ENCODE measurements at places on chromosomes 1 and 21.

GRCh38 chr1:46456411-46456963 is 33.1 kb upstream of the DMBX1 start:
- no peak for DNase-seq

- DNase-seq: peak; percentile 57
Observed at GRCh38 chr21:32921632-32922230, 104.0 kb upstream of the OLIG2 start.

GRCh38 chr1:219442611-219443061 is 170.3 kb downstream of the ZC3H11B start:
- DNase-seq: no peak

GRCh38 chr1:228996281-228996680 is 261.0 kb downstream of the RHOU start:
- no peak for DNase-seq

GRCh38 chr1:60920561-60920960 is 161.8 kb upstream of the NFIA start:
- DNase-seq: no peak

GRCh38 chr1:82225421-82226185 is 424.9 kb downstream of the ADGRL2 start:
- peak; percentile 66 for DNase-seq

- peak; percentile 89 for DNase-seq
Observed at GRCh38 chr1:66764994-66765578, 12.8 kb downstream of the DYNLT5 start.

- DNase-seq: peak; percentile 71
Observed at GRCh38 chr1:42380586-42381279, at the start of gene RIMKLA. Gene RIMKLA, plus strand, starts transcription at chr1:42380792. Its CDS starts 143 bp downstream, at chr1:42380935.

DNA sequence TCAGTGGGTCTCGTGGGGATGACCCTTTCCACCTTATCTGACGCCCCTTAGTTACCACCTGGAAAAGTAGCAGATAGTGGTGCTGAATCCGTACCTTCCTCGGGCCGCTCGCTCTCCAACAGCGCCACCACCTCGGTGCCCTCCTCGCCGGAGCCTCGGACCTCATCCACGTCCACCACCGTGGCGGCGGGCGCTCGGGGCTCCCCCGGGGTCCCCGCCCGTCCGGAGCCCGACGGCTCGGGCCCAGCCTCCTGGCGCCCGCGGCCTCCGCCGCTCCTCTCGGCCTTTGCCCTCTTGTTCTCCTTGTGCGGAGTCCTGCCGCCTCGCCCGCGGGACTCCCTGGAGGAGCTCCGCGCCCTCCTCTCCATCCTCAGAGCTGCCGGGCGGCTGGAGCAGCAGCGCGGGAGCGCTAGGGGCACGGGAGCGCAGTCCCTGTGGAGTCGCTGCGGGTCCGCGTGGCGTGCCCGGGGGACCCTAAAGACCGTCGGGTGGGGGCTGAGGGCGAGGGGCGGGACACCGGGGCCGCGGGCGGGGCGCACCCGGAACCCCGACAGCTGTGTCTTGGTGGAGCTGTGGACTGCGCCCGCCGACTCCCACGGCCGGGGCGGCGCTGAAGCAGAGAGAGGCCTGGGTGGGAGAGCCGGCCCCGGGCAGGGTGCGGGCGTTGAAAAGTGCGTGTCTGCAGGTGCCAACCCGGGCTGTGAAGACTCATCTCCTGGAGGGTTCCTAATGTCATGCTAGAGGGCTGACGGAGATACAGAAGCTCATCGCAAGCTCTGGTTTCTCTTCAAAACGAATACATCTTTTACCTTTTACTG is at the start of gene NPHS2:
Gene NPHS2, minus strand, starts transcription at position 452 of the 818 bp plus-strand sequence. Its CDS starts 84 bp downstream, at position 368.
- DNase-seq: no peak

DNA sequence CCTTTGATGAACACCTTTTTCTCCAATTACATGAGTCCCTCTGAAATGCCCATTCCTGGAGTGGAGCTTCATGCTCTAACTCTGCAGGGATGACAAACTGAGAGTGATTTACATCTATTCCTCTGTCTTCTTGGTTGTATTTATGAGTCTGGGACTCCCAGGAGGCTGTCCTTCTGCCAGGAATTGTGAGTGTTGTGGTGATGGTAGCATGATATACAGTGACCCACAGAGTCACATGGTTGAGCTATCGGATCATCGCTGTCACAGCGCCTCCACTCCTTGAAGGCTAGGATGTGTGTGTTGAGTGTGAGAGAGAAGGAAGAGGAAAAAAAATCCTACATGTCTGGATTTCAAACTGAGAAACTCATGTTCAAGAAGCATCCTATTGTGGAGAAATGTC is 163.4 kb upstream of the CACNA1E start:
- DNase-seq: no peak

DNA sequence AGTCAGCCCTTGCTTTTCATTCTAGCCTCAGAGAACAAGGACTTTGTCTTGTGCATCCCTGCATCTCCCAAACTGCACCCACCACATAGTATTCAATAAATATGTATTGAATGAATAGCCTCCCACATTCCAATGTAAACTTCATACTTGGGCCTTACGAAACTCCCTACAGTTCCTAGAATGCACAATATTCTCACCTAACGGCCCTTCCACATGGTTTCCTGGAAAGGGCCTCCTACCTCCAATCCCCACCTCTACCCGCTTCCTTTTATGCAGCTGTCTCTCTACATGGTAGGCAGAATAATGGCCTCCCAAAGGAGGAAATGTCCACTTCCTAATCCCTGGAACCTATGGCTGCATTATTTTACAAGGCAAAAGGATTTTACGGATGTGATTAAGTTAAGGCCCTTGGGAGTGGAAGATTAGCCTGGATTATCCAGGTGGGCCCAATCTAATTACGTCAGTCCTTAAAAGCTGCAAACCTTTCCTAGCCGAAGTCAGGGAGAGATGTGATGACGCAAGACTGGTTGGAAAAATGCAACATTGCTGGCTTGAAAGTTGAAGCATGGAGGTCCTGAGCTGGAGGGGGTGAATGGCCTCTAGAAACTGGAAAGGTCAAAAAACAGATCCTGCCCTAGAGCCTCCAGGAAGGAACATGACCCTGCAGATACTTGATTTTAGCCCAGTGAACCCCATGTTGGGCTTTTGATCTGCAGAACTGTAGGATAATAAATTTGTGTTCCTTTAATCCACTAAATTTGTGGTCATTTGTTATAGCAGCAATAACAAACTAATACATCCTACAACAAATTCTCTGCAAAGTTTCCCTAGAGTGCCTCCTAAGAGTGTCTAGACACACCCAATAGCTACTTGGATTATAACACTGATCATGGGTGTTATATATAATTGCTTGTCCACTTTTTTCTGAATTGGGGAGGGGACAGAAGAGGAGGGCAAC is 5.2 kb upstream of the PIK3C2B start:
- no peak for DNase-seq

DNA sequence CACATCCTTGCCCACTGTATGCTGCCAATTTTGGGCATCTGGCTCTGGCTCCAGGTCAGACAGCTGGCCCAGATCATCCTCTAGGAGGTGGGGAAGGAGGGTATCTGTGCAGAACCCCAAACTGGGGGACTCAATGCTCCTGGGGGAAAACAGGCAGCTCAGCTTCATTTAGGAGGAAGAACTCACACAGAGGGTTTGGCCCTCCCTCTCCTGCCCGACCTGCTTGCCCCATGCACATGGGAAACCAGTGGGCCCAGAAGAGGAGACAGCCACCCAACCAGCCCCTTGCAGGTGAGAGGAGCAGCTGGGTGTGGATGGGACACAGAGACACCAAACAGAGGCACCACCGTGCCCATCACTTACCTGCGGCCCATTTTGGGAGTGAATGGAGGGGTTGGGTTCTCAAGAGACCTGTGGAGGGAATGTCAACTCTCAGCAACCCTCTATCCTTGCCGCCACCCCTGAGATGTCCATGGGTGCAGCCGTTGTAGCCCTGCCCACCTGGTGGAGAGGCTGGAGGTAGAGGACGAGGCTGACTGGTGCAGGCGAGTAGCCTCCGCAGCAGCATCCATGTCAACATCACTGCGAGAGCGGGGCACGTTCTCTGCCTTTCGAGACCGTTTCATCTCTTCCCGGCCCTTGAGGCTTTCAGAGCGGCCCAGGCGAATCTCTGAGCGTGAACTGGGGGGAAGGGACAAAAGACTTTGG is 27.5 kb downstream of the LRRC71 start:
- DNase-seq: no peak

DNA sequence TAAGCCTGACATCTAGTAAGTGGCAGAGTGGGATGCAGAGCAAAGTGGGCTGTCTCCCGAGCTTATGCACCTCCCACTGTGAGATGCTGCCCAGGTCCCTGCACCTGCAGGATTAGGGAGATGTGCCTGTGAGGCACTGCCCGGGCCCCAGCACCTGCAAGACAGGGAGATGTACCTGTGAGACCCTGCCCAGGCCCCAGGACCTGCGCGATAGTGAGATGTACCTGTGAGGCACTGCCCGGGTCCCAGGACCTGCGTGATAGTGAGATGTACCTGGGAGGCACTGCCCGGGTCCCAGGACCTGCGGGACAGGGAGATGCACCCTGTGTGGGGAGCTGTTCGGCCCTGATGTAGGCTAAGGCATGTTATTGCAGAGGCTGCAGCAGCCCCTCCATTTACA is 622.8 kb downstream of the PTPRU start:
- no peak for DNase-seq

DNA sequence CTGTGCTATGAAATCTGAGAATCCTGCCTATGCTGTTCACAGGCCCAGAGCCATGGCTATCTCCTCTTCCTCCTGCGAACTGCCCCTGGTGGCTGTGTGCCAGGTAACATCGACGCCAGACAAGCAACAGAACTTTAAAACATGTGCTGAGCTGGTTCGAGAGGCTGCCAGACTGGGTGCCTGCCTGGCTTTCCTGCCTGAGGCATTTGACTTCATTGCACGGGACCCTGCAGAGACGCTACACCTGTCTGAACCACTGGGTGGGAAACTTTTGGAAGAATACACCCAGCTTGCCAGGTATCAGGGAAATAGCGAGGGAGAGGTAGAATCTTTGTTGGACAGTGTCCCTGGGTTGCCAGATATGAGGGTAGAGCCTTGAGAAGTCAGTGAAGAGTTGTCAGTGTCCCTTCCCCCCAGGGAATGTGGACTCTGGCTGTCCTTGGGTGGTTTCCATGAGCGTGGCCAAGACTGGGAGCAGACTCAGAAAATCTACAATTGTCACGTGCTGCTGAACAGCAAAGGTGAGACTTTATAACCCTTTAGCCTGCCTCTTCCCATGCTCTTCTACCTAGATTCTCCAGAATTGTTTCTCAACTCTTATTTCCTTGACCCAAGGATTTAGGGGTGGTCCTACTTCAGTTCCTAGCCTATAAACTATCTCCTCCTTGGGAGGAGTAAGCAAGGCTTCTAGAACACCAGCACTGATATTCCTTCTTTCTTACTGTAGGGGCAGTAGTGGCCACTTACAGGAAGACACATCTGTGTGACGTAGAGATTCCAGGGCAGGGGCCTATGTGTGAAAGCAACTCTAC is 1.4 kb downstream of the NIT1 start:
- peak; percentile 89 for DNase-seq

GRCh38 chr1:112721966-112722524 is 6.9 kb upstream of the PPM1J start:
- DNase-seq: no peak

DNA sequence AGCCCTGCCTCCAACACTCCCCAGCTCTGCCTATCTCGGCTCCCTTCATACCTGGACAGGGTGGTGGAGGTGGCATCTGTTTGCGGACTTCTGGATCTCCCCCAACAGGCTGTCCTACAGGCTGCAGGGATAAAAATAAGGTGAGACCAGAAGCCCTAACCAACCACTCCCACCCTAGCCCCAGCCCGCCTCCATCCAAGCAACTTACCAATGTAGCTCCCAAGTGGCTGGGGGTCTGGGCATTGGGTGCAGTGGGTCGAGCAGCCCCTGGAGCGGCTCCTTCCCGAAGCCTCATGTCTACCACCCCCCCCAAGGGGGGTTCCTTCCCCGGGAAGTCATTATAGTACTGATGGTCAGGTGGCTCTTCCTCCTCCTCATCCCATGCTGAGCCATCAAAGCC is 4.4 kb downstream of the SHC1 start:
- no peak for DNase-seq

- no peak for DNase-seq
Observed at GRCh38 chr1:119898981-119899720, 2.8 kb upstream of the ADAM30 start.

DNA sequence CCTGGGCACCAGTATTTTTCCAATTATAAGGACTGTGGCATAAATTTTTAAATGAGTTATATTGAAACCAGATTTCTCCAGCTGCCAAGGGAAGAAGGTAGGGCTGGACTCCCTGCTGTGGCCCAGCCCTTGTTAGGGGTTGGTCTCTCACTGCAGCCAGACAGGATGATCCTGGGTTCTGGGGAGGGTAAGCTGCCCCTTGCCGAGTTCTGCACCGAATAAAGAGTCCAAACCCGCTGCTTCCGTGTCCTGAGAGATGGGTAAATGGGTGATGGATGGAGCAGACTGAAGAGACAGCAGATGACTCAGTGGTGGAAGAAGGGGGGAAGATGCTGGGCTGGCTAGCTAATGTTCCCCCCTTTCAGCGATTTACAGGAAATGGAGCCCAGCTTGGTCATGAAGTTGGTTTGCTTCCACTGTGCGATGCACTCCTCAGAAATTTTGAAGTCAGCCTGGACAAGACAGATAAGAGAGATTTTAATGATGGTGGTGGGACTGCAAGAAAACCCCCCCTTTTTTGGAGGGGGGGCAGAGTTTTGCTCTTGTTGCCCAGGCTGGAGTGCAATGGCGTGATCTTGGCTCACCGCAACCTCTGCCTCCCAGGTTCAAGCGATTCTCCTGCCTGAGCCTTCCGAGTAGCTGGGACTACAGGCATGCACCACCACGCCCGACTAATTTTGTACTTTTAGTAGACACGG is 41.4 kb downstream of the YARS1 start:
- DNase-seq: peak; percentile 67

GRCh38 chr21:36310016-36310415 is 10.0 kb upstream of the MORC3 start:
- DNase-seq: no peak

- DNase-seq: no peak
Observed at GRCh38 chr1:207813946-207814345, 62.1 kb downstream of the CD46 start.

- DNase-seq: no peak
Observed at GRCh38 chr1:112975336-112975735, 19.3 kb upstream of the SLC16A1 start.

- peak; percentile 92 for DNase-seq
Observed at GRCh38 chr1:185170291-185170848, 13.4 kb downstream of the SWT1 start.

GRCh38 chr1:154859151-154859785 is 10.8 kb downstream of the KCNN3 start:
- no peak for DNase-seq

Data from hematopoietic multipotent progenitor cell treated with erythropoietin and hydrocortisone succinate and interleukin-3 and kit ligand, for 4 days (in vitro differentiated cells).